ENCODE measurements at places on chromosomes 2 and 18.
A peak's percentile ranks its signal among the peaks of the same experiment; 100 is the strongest.

GRCh38 chr2:66661253-66662173 lies 226.6 kb downstream of the MEIS1 start:
- no peak for DNase-seq

DNA sequence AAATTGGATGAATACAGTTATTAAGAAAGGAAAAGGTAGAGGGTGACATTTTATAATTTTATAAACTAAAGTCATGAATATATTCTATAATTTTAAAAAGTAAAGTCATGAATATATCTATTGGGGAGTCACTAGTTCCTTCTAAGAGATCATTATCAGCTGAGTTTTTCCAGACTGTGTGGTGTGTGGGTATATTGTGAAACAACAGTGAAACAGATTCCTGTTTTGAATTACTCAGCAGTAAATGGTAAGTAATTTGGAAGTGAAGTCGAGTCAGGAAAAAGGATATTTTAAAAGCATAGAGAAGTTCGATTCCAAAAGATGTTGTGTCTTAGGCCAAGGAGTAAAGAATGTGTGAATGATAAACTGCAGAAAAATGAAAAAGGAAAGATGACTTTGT lies 1018.2 kb upstream of the NXPH2 start:
- DNase-seq, result no peak

DNA sequence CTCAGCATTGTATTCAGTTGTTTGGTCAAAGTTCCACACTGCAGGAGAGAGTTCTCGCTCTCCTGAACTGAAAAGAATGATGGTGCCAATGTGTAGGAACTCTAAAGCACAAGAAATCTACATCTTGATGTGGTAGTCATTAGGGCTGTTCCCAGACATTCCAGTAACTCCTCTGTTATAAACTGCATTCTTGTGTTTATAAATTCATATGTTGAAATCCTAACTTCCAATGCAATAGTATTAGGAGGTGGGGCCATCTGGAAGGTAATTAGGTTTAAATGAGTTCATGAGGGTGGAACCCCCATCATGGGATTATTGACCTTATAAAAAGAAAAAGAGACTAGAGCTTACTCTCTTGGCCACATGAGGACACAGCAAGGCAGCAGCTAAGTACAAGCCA lies 239.6 kb downstream of the CDH20 start:
- no peak for DNase-seq

GRCh38 chr2:240851078-240851991 lies 17.3 kb upstream of the AGXT start:
- peak; percentile 74 for DNase-seq

- DNase-seq, result no peak
Observed at GRCh38 chr2:136116151-136116812, 1.7 kb downstream of the CXCR4 start.

DNA sequence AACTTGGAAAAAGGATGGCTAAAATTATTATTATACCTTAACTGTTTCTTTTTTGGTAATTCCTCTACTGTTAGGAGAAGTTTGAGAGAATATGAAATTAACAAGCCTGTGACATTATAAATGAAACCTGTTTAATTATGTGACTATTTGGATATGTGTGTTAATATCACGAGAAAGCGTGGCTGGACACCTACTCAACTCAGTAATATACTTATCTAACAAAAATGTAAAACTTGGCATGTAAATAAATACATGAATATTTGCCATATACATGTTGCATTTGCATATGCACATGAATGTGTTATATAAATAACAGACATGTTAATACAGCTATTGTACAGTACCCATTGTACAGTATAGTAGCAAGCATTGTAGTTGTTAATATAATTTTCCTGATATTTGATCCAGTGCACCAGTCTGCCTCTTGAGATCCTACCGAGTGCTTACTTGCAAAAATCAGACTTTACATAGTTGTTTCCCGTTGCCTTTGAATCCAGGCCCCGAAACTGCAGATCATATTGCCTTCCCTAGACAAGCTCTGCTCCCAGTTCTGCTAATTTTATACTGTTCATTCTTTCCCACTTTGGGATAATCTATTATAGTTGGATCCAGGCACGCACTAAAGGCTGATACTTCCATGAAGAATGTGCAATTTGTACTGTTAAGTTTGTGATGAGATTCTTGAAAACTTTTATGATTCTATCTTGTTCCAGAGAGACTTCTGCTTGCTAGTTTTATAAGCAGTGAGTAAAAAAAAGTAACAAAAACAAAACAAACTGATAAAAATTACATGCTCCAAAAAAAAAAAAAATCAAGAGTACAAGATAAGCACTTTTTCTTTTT lies 395.6 kb downstream of the ARHGAP15 start:
- peak; percentile 29 for DNase-seq

DNA sequence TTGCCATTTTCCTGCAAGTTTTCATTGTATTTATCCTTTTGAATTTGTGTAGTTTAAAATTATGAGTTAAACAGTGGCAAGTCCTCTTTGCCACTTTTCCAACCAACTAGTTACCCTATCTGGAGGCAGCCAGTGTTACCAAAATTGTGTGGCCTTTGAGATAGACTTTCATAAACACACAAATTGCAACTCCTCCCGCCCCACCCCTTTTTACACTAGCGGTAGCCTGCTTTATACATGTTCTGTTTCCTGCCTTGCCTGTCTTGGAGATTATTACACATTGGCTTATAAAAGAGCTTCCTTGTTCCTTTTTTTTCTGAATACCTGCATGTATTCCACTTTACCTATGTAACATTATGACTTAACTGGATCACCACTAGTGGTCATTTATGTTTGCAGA lies 56.5 kb downstream of the RPIA start:
- no peak for DNase-seq

DNA sequence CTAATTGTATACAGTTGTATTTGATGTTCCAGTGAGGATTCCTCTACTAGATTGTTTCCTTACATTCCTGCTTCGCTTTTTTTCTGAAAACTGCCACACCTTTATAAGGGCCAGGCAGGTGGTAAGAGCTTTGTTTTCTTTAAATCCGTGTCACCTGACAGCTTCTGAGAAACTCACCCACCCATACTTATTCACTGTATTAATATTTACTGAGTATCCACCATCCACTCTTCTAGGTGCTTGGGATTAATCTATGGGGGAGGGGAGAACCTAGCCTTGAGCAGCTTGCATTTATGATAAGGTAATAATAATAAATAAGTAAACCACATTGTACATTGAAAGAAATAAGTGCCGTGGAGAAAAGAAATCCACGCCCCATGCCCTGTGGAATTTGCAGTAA lies 174.7 kb upstream of the AGAP1 start:
- no peak for DNase-seq

DNA sequence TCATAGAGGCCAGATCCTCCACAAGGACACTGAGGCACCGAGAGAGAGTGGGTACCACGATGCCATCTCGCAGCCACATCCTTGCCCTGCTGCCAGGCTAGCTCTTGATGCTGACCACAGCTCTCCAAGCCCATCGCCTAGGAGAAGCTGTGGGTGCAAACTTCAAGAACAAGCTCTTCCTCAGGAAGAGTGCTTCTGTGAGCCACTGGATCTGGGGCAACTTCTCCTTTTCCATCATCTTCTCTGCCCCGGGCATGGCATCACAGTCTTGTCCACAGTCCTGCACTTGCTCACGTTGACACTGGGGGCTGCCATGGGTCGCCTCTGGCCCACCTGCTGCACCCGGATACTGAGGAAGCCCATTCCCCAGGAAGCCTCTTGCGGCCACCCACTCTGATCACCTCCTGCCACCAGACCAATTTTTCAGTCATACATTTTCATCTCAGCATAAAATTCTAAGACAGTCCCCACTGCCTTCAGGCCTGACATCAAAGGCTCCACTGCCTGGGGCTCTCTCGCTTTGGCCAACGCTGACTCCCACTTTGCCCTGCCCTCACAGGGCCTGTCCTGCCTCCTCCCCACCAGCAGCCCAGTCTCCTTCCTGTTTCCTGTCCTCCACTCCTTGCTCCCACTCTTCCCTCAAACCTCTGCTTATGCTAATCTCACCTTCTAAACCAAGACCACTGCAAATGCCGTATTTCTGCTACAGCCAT lies 243.9 kb downstream of the AFF3 start:
- no peak for DNase-seq

GRCh38 chr2:55063713-55064323 lies 13.6 kb upstream of the RTN4 start:
- DNase-seq, result no peak

GRCh38 chr2:205091411-205091810 lies 546.1 kb downstream of the PARD3B start:
- no peak for DNase-seq

DNA sequence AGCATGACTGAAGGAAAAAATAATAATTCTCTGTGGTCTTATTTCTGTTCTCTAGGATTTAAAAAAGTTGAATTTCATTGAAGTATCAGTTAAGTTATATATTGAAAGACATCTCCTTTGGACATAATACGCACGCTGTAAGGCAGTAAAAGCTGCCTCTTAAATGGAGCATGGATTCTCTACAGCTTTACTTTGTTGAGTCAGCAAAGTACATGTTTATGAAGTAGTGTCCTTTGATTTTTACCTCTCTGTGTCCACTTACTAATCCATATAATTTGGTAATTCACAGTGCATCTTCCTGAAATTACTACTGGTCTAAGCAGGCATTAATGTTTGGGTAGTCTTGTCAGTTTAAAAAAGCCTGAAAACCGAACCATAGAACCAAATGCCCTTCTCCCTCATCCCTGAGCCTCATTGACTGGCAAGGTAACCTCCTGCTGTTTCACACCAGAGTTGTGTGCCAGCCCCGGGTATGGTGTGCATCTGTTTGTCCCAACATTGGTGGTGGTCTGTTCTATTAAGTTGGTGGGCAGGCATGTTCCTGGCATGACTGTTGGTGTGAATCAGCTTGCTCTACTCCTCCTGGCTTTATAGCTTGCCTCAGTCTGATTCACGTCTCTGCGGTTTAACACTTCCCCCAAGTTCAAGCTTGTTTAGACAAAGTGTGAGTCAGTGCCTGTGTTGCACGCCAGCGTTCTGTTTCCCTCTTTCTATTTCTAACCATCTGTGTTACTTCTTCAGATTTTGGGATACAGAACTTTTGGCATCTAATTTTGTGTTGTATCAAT lies 71.0 kb upstream of the ITM2C start:
- peak; percentile 99 for DNase-seq

- DNase-seq, result no peak
Observed at GRCh38 chr2:23508066-23508390, 123.0 kb downstream of the KLHL29 start.

GRCh38 chr2:209523867-209524266 lies 100.0 kb downstream of the MAP2 start:
- DNase-seq, result peak; percentile 50

DNA sequence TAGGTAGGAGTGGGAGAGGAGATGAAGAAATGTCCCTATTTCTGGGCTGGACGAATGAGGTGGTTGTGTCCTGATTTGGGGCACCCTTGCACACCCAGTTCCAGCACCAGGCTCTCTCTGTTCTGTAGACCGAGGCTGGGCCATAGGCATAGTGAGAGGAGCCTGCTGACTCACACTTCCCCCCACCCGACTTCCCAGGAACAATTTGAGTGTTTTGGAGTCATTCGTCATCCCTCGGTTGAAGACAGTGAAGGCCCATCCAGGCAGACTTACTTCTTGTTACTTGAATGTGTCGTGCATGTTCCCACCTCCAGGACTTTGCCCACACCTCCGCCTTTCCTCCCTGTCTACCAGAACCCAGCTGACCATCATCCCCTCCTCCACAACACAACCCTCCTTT lies 179.1 kb downstream of the HAUS1 start:
- DNase-seq, result no peak

DNA sequence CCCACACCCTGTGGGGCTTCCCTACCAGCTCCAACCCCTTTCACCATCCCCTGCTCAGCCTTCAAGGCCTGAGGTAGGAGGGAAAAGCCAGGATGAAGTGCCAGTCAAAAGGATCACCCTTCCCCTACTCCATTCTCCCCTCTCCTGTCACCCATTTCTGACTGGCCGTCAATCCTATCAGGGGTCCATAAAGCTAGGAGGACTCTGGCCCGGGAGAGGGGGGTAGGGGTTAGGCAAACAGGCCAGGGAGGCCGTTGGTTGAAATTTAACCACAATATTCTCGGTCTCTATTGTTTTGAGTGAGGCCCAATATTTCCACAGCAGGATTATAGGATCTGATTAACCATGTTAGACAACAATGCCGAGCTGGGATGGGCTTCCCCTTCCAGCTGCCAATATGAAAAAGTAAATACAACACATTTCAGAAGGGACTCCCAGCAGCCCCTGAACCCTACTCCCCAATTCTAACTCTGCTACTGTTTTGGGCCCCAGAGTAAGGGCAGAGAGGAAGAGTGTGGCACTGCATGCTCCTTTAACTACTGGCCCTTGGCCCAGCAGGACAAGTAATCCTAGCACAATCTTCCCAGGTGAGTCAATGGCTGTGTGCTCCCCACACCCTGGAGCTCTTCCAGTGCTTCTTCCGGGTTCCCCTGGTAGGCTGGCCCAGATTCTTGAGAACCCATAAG lies 10.6 kb upstream of the IHH start:
- DNase-seq, result no peak

- DNase-seq, result no peak
Observed at GRCh38 chr2:9802576-9802993, 40.7 kb upstream of the TAF1B start.

DNA sequence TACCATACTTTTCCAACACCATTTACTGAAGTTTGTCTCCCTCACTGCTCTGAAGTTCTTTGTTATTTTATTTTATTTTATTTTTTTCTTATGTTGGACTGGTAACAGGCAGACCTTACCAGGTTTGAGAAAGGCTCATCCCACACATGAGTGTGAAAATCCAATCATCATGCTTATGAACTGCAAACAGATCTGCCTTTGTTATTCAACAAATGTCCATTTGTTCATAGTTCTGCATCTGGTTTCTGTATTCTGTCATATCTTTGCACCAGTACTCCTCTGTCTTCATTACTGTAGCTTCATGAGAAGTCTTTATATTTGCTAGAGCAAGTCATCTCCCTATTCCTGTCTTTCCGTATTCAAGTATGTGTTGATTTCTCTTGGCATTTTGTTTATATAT lies 5.3 kb downstream of the RNU2-63P start:
- no peak for DNase-seq

- DNase-seq, result no peak
Observed at GRCh38 chr2:60125611-60126426, 427.6 kb downstream of the BCL11A start.

- no peak for DNase-seq
Observed at GRCh38 chr2:54867457-54867856, 144.0 kb downstream of the EML6 start.

- DNase-seq, result no peak
Observed at GRCh38 chr2:123747326-123747725, 277.8 kb upstream of the CNTNAP5 start.
